NCI-H1436 treated with DMSO at 0.1 percent for 48 hours (cell line): ENCODE measurements at places on chromosomes 3 and 15.

- no peak for DNase-seq
Measured at GRCh38 chr3:9862391-9863057, 17.5 kb downstream of the CIDEC start.

DNA sequence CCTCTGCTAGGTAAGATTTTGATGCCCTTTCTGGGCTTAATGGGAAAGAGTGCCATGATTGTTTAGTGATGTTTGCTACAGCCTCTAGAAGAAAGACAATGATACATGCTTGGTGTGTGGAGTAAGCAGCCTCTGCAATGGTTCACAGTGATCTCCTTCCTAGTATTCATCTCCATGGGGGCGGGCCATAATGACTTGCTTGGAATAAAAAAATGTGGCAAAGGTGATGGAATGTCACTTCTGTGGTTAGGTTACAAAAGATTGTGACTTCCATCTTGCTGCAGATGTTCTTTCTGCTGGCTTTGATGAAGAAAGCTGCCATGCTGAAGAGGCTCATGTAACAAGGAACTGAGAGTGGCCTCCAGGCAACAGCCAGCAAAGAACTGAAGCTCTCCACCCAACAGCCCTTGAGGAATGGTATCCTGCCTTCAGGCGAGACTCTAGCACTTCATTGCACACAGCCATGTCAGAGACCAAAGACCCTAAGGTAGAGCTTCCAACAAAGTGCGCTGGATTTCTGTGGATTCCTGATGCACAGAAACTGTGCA lies 139.1 kb upstream of the LRIG1 start:
- DNase-seq = no peak

- DNase-seq = no peak
Measured at GRCh38 chr15:77430652-77431051, 10.0 kb downstream of the HMG20A start.

DNA sequence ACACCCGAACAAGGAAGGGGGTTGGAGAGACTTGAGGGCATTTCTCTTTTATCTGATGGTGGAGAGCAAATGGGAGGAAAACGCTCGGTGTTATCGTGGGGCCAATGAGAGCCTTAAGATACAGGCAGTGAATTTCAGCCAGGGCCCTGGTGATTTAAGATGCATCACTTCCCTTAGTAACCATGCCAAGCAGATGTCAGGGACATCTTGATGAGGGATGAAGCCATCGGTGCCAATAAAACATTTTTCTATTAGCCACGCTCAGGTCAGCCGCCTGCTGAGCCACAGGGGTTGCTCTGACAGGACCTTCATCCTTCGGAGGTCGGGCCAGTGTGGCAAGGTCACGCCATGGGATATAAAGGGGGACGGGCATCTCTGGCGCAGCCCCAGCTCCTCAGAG lies 10.6 kb downstream of the IQSEC1 start:
- no peak for DNase-seq

DNA sequence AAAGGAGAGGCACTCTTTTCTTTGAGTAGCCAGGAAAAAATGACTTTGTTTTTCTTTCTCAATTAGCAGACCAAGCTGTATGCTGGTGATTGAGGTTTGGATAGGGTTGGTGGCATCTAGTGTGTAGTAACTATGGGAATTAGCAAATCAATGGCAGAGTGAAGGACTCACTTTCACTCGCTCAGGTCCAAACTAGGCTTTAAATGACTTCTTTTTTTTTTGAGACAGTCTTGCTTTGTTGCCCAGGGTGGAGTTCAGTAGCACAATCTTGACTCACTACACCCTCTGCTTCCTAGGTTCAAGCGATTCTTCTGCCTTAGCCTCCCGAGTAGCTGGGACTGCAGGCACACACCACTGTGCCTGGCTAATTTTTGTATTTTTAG lies 35.9 kb downstream of the PRKCI start:
- DNase-seq = no peak

- DNase-seq = no peak
Measured at GRCh38 chr3:155598671-155599070, 146.2 kb downstream of the PLCH1 start.

GRCh38 chr15:45523166-45523460 lies 558 bp upstream of the SLC30A4 start:
- DNase-seq = no peak

DNA sequence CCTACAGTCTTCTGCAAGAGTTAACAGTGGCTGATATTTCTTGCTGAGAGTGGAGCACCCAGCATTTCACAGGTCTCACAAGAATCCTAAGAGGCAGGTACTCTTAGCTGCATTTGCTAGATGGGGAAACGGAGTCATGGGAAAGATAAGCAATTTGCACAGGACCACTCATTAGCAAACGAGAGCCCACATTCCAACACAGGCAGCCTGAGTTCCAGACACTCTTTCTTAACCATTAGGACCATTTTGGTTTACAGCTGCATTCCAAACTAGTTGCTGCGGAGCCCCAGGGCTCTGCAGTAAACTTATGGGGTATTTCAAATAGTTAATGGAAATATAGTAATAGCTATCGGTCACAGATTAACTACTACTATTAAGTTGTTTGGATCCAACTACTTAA lies 42.5 kb downstream of the LYZL4 start:
- DNase-seq = no peak

- DNase-seq = no peak
Measured at GRCh38 chr3:39067286-39067685, 15.5 kb downstream of the WDR48 start.
